ENCODE measurements at places on chromosomes 12 and 14.

DNA sequence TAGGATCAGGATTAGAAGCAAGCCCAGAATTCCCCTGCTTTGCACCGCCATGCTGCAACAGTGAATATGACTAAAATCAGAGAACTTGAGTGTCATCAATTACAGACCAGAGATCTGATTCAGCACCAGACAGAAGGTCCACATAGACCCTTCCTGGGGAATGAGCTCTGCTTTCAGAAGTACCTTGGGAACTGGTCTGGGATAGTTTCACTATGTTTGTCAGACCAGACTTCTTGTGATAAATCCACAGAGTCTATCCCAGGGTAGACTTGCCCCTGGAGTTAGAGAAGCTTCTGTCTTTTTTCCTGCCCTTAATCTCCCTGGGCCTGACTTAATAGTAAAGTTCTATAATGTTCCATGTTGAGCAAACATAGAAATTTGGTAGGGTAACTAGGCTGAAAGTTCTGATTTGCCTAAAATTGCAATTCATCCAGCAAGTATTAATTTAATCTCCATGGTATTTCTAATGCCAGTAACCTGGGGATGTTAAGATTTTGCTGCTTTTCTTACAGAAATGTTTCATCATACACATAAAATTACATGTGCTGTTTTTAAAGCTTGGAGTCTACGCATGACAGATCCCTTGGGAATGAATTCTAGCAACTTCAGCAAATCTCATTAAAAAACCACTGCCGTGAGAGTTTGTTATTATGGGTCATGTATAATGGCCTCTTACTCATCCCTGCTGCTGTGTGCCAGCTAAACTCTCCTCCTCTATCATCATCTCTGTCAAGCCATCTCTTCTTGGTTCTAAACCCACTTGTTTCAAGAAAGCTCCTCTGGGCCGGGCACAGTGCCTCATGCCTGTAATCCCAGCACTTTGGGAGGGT lies 61.3 kb upstream of the METAP2 start:
- DNase-seq: no peak

GRCh38 chr12:130192642-130193345 lies 30.5 kb downstream of the FZD10 start:
- no peak for DNase-seq

DNA sequence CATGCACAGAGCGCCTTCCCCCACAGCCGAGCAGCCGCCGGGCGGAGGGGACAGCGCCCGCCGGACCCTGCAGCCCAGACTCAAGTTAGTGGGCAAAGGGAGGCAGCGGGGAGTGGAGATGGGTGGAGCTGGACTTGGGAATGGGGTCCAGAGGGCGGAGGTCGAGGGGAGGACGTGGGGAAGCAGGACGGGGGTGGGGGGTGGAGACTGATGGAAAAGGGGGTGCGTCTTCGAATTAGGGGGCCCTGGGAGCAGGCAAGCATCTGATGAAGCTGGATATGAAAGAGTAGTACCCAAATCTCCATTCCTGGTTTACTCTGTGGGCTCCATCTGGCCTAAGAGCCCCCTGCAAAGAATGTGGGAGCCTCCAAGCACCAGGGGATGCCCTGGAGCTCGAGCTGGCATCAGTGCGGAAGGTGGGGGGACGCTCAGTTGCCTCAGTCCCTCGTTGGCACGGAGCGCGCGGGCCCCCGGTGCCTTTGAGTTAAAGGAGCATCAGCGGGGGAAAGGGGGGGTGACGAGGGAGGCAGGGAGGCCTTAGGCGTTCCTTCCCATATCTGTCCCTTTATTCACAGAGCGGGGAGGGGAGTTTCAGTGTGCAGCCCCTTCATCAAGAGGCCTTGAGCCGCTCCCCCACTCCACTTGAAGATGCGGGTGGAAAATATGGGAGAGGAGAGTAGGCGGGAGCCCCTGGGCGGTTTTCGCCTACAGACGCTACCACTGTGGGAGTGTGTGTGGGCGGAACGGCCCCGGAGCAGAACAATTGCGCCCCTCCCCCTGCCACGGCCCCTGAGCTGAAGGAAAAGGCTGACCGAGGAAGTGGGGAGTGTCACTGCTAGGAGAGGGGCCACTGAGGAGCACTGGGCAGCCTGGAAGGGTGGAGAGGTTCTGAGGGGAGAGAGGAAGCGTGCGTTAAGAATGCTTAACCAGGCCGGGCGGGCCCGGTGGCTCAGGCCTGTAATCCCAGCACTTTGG lies 644 bp downstream of the NAB2 start:
- no peak for DNase-seq

- DNase-seq: no peak
Observed at GRCh38 chr14:100834082-100834793, 8.3 kb downstream of the MEG3 start.

DNA sequence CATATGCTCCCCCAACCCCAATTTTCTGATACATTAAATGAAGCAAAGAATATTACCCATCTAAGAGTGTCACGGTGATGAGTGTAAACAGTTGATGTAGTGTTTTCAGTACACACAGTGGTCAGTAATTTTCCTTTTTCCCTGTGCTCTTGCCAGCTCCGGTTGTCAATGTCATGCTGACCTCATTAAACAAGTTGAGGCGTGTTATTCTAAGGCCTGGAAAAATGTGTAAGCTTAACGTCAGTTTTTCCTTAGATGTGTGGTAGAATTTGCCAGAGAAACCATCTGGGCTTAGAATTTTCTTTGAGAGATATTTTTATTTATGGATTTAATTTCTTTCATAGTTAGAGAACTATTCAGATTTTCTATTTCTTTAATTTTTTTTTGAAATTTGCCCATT lies 11.7 kb upstream of the SERPINA6 start:
- DNase-seq: no peak

DNA sequence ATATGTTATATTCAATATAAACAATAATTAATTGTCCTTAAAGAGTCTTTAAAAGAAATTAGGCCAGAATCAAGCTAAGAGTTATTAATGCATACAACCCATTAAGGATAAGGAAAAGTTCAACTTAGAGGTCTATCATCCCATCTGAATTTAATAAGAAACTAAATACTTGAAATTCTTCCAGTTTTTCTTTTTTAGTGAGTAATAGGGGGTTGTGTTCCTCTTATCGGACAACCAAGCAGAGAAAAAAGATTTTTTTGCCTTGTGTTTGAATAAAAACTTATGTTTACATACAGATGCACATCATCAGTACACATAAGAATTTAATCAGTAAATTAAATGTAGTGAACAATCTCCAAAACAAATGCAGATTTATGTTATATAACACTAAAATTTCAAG lies 32.5 kb downstream of the PAWR start:
- DNase-seq: no peak

DNA sequence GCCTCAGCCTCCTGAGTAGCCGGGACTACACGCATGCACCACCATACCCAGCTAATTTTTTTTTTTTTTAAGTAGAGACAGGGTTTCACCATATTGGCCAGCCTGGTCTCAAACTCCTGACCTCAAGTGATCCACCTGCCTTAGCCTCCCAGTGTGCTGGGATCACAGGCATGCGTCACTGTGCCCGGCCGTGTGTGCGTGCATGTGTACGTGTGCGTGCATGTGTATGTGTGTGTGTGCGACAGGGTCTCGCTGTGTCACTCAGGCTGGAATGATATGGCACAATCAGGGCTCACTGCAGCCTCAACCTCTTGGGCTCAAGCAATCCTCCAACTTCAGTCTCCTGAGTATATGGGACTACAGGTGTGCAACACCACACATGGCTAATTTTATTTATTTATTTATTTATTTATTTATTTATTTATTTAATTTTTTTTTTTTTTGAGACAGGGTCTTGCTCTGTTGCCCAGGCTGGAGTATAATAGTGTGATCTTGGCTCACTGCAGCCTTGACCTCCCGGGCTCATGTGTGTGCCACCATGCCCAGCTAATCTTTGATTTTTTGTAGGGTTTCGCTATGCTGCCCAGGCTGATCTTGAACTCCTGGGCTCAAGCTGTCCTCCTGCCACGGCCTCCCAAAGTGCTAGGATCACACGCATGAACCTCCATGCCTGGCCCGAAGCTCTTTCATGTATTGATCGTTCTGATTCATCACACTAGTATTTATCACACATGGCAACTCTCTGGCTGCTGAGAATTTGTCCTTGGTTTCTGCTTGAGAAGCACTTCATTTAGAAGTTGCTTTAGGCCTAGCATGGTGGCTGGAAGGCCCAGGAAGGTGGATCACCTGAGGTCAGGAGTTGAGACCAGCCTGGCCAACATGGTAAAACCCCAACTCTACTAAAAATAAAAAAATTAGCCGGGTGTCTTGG lies 35.9 kb upstream of the CLIP1 start:
- DNase-seq: no peak
